ENCODE measurements at places on chromosomes 7 and 10.
A peak's percentile ranks its signal among the peaks of the same experiment; 100 is the strongest.

GRCh38 chr10:17730667-17731066 is 21.3 kb upstream of the TMEM236 start:
- DNase-seq, result no peak

- no peak for DNase-seq
Observed at GRCh38 chr10:69492746-69493462, 41.6 kb downstream of the TSPAN15 start.

GRCh38 chr10:45614869-45615268 is 57.7 kb downstream of the ZFAND4 start:
- no peak for DNase-seq

DNA sequence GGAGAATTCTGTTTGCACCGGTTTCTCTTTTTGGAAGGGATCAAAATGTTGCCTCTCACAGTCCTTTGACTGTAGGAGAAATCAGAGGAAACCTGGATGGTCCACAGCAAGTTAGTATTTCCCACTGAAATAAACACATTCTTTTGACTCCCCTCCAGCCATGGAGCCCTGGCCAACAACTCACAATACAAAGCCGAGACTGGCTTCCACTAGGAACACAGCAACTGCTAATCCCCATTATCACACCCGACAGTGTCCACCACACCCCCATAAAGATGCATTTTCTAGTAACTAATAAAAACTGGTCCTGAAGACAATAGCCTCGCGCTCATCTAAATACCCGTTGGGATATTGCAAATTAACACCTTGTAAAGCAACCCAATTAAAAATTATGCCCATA is 798 bp upstream of the MACROH2A2 start:
- no peak for DNase-seq

DNA sequence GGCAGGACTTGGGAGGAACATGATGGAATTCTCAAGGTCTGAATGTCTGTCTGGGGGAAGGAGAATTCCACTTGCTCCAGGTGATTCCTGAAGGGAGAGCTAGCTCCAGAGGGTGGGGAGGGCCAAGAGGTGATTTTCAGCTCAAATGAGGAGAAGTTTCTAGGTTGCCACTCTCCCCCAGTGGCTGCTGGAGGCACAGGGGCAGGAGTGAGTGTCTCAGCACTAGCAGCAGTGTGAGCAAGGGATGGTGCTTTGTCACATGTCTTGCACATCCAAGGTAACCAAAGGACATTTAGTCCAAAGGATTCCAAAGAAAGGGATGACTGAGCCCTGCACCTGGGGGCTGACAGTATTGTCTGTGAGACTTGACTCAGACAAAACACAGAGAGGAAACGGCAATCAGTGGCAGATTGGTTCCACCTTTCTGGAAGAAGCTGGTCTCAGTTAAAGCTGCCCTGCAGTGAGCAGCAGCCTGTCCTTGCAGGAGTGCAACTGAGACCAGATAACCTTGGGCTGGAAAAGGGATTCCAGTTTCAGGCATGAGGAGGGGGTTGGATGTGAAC is 51.2 kb upstream of the PCBD1 start:
- no peak for DNase-seq

GRCh38 chr10:110636932-110637557 is 7.1 kb upstream of the RBM20 start:
- DNase-seq, result no peak

DNA sequence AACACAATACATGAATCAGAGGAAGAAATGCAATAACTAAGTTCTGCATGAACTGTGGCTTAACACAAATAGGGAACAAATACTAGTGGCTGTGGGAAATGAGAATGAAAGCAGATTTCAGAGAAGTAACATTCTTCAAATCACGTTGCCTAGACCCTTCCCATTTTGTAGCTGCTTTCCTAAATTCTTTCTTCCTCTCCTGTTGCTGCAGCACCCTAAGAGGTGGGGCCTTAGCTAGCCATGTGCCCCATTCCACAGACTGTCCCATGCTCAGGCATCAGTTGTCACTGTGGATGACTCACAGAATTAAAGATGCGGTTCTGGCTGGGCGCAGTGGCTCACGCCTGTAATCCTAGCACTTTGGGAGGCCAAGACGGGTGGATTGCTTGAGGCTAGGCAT is 704.7 kb upstream of the C7orf33 start:
- DNase-seq, result no peak

GRCh38 chr10:22690614-22691431 is 23.6 kb downstream of the PIP4K2A start:
- DNase-seq, result no peak

DNA sequence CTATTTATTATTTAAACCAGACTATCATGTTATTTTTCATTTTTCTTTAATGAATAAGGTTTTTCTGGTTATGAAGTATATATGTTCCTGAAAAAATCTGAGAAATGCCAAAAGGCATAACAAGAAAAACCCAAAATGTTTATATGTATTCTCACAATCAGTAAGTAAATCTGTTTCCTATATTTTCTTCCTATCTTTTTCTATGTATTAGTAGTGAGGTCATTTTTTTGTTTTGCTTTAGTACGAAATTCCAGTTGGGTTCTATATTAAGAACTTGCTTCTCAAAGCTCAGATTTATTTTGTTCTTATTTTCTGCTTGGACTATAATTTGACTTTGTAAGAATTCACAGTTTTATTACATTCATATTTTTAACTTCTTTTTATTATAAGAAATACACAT is 287.5 kb upstream of the NFE2L3 start:
- no peak for DNase-seq

- no peak for DNase-seq
Observed at GRCh38 chr10:36946598-36946997, 178.8 kb upstream of the ANKRD30A start.

DNA sequence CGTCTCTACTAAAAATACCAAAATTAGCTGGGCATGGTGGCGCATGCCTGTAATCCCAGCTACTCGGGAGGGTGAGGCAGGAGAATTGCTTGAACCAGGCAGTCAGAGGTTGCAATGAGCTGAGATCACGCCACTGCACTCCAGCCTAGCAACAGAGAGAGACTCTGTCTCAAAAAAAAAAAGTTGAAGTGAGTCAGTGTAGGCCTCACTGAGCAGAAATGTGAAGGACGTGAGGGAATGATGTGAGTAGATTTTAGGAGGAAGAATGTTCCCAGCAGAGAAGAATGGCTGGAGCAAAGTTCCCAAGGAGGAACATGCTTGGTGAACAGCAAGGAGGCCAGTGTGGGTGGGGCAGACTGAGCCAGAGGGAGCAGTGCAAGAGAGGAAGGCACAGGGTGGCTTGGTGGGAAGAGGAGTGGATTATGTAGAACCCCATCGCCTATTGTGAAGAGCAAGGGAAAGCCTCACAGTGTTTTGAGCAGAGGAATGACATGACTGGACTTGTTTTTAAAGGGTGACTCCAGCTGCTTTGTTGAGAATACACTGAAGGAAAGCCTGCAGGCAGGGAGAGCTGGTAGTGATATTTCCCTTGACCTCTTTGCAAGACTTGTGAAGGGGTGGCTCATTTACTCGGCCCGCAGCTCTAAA is 708.7 kb downstream of the SUGCT start:
- no peak for DNase-seq

DNA sequence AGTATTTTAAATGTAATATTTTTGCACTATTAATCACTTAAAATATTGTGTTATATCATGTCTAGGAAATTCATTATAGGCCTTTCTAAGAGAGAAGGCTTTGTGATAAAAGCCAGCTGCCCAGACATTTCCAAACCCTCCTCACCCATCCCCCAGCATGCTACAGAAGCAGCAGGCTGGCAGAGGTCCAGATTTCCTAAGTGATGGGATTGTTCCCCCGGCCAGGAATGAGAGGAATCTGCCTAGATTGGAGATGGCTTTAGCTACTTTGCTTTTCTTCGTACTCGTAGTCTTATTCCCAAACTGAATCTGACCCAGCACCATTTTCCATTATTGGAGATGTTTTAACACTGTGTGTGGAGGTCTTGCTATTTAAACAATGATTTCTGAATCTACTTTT is 29.4 kb downstream of the CDK14 start:
- no peak for DNase-seq

DNA sequence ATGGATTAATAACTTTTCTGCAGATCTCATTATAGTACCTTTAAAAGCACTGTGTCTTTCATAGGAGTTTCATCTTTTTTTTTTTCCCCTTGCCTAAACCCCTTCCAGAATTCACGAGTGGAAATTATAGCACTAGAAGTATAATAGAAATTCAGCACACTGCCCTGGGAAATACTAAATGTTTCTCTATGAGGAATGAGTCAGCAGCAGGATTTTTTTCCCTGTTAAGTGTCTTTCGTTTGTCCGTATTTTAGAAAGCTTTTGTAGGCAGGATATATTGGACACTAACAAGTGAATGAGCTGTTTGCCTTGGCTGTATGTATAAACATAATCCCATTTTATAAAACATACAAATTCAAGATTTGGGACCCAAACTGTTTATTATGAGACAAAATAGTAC is 105.8 kb downstream of the EXOC4 start:
- no peak for DNase-seq

- no peak for DNase-seq
Observed at GRCh38 chr7:105972276-105972675, 9.2 kb downstream of the CDHR3 start.

GRCh38 chr7:99143853-99144672 is at the start of gene SMURF1:
TSS of gene SMURF1 (minus strand) at chr7:99144108. CDS start at chr7:99143780, 328 bp downstream.
- DNase-seq, result peak; percentile 80

- DNase-seq, result no peak
Observed at GRCh38 chr7:80827239-80827633, 91.6 kb downstream of the SEMA3C start.

- DNase-seq, result no peak
Observed at GRCh38 chr7:141475679-141476078, 75.5 kb upstream of the AGK start.

- DNase-seq, result no peak
Observed at GRCh38 chr7:142383841-142384492, 126.1 kb upstream of the PRSS58 start.

DNA sequence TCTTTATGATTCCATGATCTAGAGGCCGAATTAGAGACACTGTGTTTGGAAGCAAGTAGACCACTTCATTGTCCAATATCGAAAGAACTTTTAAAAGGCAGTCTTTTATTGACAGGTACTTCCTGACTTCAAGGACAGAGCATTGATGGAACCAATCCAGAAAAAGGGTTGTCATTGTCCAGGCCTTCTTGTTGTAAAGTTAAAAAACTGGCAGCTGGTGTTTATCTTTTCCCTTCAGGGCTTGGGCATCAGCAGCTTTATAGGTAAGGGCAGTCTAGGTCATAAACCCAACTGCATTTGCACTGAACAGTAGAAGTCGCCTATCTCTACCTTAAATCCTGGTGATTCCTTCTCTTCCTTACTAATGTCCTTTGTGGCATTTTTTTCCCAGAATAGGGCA is 95.6 kb downstream of the ST7 start:
- no peak for DNase-seq

DNA sequence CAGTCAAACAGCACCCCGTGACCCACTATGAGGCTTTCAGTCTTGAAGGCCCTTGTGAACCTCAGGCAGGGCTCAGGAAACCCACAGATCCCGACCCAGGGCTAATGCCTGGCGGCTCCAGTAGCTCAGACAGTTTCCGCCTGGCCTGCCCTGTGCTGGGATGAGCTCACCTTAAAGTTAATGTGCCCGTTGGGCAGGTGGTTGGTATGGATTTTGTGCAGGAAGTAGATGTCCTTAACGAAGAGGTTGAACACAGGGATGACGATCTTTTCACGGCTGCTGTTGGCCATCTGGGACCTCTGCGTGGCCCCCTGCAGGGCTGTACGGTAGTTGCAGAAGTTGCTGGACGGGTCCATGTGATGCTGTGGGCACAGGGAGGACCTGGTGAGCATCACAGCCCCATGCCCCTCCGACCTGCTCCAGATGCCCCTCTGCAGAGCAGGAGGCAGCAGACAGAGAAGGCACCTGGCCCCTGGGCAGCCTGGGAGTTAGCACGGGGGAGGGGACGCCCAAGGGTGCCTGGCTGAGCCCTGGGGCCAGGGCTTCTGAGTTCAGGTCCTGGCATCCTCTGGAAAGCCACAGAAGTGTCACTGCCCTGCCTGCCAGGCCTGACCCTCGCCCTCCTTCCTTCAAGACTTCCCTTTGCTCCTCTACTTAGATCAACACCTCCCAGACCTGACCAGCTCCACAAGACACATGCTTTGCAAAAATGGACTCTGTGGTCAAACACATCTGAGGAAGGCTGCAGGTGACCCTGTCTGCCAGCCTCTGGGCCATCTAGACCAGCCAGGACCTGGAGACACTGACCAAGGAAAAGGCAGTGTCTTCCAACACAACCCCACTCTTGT is 59.8 kb downstream of the CSGALNACT2 start:
- no peak for DNase-seq

GRCh38 chr7:51010534-51010933 is 227.8 kb upstream of the GRB10 start:
- DNase-seq, result no peak

DNA sequence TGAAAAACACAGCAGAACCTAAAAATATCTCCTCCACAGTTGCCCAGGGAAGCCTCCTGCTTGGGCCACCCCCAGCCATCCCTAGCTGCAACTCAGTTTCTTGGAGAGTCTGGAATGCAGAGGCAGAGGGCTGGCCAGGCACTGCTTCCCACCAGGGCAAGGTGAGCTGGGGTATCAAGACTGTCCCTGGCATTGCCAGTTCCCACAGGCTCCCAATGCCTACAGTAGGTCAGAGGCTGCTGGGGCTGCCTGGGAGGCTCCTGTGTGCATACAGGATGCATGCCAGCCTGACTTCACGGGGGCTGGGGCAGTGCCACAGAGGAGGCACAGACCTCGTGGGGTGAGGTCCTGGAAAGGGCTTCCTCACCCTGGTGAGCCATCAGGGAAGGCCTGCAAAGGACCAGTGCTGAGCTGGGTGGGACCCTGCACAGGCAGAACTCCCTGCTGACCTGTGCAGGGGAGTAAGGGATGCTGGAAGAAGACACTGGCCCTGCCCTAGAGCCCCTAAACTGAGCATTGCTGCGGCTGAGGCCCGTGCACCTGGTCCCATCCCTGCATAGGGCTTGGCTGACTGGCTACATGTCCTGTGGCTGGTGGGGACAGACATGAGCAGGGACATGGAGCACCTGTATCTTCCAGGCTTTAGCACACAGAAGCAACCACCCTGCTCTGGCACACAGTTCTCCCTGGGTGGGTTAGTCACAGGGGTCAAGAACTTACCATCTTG is 121.9 kb upstream of the RET start:
- no peak for DNase-seq

DNA sequence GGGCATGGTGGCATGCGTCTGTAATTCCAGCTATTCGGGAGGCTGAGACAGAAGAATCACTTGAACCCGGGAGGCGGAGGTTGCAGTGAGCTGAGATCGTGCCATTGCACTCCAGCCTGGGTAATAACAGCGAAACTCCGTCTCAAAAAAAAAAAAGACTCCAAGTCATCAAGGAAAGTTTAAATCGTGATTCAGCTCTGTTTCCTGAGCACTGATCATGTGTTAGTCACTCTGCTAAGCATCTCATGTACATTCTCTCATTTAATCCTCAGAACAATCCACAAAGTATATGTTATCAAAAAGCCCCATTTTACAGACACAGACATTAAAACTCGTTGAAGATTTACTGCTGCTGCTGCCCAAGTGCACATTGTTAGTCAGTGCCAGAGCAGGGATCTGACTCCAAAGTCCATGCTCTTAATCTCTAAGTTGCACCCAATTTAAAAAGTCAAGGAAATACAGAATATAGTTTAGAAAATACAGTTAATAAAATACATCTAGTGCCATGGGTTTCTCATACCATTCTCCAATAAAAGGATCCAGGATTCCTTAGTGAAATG is 6.2 kb downstream of the PIK3AP1 start:
- DNase-seq, result no peak

GRCh38 chr10:129846991-129847391 is 117.1 kb downstream of the EBF3 start:
- no peak for DNase-seq
